Activated CD4-positive, alpha-beta T cell treated with anti-CD3 and anti-CD28 coated beads for 24 hours (primary cell): ENCODE measurements at places on chromosomes 11 and 22.

DNA sequence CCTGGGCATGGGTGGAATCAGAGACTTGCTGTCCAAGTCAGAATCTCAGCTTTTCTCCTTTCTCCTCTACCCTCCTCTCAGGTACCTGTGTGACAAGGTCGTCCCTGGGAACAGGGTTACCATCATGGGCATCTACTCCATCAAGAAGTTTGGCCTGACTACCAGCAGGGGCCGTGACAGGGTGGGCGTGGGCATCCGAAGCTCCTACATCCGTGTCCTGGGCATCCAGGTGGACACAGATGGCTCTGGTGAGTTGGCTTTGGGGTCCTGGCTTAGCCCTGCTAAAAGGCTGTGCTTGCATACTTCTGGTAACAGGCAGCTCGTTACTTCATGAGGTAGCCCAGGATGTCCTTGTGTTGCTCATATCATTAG is 10.7 kb downstream of the MCM5 start:
- DNase-seq = no peak

GRCh38 chr11:43359422-43359818 is 700 bp downstream of the TTC17 start:
- no peak for DNase-seq

DNA sequence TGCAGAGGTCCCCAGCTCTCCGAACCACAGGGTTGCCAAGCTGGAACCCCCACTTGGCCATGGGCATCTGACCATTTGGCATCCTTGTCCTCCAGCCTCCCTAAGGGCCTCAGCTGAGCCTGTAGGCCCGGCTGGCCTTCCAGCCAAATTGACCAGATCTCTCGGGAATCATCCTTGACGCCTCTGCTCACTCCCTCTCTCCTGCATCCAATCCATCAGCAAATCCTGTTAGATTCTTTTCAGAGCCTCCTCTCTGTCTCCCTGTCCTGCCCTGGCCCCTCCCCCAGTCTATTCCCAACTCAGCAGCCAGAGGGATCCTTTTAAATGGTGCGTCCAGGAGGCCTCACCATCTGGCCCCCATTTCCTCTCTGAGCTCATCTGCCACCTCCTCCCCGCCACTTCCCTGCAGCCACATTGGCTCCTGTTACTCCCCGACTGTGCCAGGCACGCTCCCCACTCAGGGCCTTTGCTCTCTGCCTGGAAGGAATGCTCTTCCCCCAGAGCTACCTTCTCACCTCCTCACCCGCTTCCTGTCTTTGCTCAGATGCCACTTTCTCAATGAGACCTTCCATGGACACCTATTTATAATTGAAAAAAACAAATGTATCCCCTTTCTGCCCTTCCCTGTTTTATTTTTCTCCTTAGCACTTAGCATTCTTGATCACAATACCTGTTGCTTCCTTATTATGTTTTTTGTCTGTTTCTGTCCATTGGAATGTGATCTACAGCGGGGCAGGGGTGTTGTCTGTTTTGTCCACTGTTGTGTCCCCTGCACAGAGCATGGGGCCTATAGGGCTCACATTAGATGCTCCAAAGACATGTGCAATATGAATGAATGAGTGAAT is 78.1 kb downstream of the NFAM1 start:
- DNase-seq = no peak

- DNase-seq = no peak
Observed at GRCh38 chr22:50012211-50013181, at the start of gene IL17REL. TSS of gene IL17REL (minus strand) at chr22:50012765. CDS start at chr22:50012646, 119 bp downstream.

GRCh38 chr22:24434471-24435322 is 7.3 kb downstream of the ADORA2A start:
- peak; percentile 46 for DNase-seq

DNA sequence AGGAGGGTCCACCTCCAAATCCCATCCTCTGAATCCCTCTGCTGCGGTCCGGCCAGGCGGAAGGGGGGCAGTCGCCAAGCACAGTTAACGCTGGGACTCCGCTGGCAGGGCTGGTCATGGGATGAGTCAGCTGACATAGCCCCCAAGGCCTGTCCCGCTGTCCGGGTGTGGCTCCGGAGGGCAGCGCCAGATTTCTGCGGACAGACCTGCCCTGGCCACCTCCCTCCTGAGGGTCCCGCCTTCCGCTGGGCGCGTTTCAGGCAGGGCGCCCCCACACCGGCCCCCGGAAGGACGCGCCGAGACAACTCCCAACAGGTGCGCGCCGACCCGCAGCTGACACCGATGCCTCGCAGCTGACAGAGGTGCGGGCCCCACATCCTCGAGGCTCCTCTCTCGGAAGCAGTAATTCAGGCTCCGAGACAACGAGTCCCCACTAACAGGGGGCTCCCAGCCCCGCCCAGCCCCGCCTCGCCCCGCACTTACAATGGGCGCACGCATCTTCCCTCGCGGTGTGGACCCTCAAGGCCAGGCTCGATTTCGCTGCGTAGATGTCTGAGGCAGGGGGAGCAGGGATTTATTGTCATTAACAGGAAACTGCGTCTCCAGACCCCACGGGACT is 607 bp downstream of the PLAAT3 start:
- no peak for DNase-seq

DNA sequence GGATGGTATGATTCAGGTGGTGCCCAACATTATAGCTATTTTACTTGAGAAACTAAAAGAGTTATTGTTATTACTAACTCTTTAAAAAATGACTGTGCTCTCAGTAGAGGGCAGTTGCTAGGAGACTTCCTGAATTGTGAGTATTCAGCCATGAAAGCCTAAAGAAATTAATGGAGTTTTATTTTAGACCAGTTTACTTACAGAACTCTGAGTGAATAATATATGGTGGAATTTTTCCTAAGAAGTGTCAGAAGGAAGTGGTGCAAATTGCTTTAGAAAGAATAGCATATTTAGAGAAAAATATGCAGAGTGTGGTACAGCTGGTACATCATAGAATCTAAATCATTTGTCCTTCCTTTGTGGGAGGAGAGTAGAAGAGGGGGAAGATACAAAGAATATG is 689.9 kb upstream of the CCDC90B start:
- no peak for DNase-seq

DNA sequence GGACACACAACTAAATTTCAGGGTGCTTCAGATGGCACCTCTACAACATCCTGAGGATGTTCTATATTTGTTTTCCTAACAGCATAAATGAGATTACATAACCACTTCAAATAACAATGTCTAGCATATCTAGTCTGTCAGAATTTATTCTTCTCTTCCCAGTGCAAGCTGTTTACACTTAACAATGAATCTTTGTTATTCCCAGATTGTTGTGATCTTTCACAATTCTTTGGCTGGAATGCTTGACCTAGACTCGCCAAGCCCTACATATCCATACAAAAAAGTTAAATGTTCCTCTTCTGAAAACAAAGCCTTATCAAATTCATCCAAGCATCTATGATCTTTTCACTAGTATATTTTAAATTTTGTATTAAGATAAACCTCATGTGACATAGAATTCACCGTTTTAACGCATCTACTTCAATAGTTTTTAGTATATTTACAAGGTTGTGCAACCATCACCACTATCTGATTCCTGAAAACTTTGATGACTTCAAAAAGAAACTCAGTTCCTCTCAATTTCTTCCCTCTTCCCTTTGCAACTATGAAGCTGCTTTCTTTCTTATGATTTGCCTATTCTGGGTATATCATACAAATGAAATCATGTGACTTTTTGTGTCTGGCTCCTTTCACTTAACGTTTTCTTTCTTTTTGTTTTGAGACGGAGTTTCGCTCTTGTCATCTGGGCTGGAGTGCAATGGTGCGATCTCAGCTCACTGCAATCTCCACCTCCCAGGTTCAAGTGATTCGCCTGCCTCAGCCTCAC is 61.7 kb upstream of the CHRNA10 start:
- no peak for DNase-seq

DNA sequence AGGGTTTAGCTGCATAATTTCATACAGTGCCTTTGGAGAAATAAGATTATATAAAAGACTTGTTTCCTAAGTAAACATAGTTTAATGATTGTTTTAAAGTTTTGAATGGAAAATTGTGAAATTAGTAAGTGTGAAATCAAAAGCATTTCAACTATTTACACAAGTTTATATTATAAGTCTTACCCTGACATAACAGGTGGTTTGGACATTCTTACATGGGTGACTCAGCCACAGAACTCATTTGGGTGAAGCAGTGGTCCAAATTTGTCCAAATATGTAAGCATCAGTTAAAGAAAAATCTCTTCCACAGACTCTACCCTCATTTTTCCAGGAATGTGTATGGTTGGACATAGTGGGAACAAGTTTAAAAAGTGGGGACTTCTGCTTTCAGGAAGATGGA is 68.0 kb downstream of the USP47 start:
- DNase-seq = no peak

DNA sequence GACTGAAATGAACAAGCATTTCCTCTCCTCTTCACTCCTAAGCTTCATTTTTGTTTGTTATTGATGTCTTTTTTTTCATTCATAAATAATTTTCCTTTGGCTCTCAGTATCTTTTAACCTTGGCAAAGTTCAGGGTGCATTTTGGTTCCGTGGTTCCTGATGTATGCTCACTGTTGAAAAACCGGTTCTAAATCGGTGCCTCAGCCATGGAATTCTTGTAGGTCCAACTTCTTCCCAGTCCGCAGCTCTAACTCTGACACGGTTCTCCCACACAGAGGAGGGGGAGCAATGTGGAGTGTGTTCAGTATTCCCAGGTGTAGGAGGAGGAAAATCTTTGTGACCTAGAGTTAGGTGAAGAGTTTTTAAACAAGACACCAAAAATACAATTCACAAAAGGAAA is 12.6 kb upstream of the MS4A15 start:
- DNase-seq = no peak

DNA sequence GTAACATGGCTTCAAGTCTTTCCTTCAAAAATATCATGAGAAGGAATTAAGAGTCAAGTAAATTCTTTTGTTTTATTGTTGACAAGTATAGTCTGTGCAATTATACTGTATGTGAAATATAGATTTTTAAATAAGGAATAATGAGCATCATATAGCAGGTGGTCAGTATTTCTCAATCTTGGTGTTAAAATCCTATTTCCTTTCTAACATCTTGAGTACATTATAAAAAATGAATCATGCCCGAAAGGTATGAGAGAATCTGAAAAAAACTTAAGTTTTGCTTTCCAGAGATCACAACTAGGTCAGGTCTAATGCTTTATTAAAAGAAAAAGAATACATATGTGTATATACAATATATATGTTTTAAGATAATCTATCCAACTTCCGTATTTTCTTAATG is 53.1 kb downstream of the KIF18A start:
- DNase-seq = no peak

DNA sequence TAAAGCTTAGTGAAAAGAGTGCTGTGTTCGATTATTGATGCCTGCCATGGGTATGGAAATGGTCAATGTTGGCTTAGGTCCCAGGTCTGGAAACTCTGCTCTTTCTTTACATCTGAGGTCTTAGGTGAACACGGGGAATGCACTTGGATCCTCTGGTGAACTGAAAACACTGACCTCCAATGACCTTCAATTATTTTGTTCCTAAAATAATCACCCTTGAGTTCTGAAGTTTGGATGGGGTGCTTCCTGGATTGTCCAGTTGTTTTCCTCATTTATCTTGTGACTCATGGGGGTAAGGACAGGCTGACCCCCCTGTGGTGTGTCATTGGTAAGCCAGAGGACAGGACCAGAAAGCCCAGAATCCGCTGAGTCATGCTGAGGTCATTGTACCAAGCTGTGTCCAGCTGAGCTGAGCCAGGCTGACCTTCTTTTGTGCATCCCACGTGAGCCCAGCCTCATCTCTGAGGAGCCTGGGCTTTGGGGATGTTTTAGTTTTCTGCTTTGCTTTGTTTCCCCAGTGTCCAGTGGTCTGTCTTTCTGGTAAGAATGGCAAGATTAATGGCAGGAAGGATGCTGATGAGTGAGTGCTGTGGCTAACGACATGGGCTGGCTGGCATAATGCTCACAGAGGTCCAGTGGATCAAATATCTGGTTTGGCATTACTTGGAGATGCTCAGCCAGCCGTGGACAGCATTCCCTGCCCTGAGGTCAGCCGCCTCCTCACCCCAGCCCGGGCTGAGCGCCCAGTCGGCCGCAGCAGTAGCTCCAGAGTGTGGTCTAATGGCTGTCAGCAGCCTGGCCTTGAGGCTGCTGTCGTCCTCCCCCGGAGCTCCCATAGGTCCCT is 35.6 kb downstream of the AMPD3 start:
- DNase-seq = no peak

DNA sequence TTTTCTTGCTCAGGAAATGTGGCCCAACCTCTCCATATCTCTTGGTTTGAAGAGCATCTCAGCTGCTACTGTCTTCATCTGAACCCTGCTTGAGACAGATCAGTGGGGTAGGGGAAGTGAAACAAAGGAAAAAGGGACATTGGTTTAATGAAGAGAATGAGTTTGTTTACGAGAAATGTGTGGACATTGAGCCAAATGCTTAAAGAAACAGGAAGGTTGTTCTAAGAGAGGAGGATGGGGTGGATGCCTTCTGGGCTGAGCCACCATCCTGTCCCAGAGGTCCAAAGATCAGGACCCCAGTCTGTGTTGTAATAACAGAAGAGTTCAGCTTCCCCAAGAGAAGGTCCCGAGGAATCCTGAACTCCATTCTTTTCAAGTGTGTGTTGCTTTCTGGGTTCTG is 369.7 kb downstream of the INSC start:
- DNase-seq = no peak

GRCh38 chr11:125156346-125157117 is 8.0 kb upstream of the PKNOX2 start:
- DNase-seq = no peak

DNA sequence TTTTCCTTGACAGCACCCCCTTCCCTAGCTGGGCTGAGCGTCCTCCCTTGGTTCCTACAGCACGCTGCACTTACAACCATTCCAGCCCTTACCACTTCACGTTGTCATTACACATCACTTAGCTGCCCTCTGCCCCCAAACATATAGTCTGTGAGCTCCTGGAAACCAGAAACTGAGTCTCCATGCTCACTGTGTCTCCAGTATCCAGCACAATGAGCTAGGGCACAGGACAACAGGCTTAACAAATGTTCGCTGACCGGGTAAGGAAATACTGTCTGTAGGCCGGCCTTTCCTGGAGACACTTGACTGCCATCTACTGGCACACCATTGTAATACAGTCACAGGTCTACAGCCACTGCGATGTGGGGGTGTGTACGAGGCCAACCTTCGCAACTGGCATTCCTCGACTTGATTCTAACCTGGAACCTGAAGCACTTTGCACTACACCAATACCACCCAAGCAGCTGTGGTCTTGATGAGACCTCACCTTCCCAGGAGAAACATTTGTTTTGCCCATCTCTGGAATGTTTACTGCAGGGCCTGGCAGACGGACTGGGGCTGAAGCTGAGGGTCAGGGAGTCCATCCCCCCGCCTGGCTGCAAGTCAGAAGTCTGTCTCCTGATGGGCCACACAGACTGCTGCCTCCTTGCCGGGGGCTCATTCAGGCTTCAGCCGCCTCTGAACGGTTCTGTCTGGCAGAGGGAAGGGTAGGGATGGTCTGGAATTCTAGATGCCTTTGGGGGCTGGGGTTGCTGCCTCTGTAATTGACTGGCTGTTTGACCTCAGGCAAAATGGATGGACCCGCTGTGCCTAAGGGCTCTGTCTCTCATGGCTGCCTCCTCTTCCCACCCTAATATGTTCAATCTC is 72.0 kb downstream of the SYN3 start:
- DNase-seq = peak; percentile 16

GRCh38 chr11:114496915-114497314 is 57.6 kb downstream of the REXO2 start:
- no peak for DNase-seq
